Fibroblast of mammary gland (primary cell): ENCODE measurements at places on chromosomes 4 and X.

- DNase-seq = peak; percentile 18
These were observed 231.3 kb upstream of the STK26 start for GRCh38 chrX:131791608-131792355.

- peak; percentile 2 for DNase-seq
These were observed at the start of gene FGF13 for GRCh38 chrX:138711399-138712347. FGF13 (minus strand) TSS chrX:138711717; CDS start chrX:138711003, 714 bp downstream.

DNA sequence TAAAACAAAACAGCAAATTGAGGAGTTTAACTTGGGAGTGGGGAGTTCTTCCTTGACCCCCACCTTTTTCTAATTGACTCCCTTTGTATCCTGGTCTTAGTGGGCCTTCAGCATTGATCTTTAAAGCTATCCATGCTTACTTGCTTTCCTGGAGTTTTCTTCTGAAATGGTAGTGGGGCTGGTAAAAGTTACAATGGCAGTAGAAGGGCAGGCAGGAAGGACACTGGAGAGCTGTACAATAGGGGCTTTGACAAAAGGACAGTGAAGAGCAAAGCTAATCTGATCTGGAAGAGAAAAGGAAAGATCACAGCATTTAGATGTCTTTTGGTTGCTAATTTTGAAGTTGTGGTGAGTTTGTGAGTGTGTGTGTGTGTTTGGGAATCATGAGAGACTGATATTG is 111.5 kb downstream of the MID1 start:
- no peak for DNase-seq

- DNase-seq = peak; percentile 70
These were observed 7.1 kb upstream of the ELF2 start for GRCh38 chr4:139184129-139184528.

GRCh38 chrX:2875798-2876399 is 47.2 kb downstream of the GYG2 start:
- DNase-seq = peak; percentile 19

GRCh38 chr4:26083987-26084386 is 170.0 kb downstream of the SMIM20 start:
- DNase-seq = peak; percentile 91

DNA sequence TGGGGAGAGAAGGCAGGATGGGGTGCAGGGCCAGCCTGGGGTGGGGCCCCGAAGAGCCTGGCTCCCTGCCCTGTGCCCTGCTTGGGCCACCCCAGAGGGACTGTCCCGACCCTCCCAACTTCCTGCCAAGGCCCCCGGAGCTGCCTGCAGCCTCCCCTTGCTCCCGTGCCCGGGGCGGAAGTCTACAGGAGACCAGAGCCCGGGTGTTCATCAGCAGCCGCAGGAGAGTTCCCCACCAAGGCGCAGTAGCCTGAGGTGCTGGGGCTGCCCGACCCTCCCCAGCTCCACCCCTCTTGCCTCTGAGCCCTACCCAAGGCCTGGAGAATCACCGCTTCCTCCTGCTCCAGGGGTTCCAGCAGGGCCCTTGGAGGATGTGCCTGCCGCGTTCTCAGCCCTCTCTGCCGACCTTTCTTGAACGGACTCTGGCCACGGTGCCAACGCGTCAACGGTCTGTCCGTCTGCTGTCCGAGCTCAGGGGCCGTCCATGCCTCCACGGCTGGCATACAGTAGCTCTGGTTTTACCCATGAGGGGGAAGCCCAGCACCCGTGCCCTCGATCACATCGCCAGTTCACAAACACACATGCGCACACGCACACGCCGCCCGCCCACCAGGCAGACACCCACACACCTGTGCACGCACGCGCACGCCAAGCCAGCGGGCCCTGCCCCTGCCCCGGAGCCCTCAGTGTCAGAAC is 36.0 kb upstream of the SPON2 start:
- DNase-seq = peak; percentile 46

GRCh38 chr4:88028946-88029345 is 21.5 kb downstream of the PKD2 start:
- no peak for DNase-seq

- peak; percentile 34 for DNase-seq
These were observed 4.2 kb downstream of the LETM1 start for GRCh38 chr4:1851575-1852410.

- DNase-seq = no peak
These were observed 620.6 kb downstream of the RAPGEF2 start for GRCh38 chr4:159723341-159724048.

DNA sequence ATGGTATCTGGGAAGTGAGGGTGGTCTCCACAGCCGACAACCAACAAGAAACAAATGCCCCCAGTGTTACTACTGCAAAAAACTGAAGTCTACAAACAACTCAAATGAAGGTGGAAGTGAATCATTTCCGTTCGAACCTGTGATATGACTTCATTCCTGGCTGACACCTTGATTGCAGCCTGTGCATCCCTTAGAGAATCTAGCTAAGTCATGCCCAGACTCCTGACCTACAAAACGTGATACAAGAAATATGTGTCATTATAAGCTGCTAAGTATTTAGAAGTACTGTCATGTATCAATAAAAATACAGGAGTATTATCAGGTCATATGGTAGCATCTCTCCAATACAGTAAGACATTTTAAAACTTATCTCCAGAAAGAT is 959.7 kb upstream of the LCORL start:
- no peak for DNase-seq

- no peak for DNase-seq
These were observed 346.3 kb downstream of the FBXW7 start for GRCh38 chr4:152189451-152190179.

GRCh38 chr4:128916832-128917231 is 107.3 kb downstream of the JADE1 start:
- no peak for DNase-seq

DNA sequence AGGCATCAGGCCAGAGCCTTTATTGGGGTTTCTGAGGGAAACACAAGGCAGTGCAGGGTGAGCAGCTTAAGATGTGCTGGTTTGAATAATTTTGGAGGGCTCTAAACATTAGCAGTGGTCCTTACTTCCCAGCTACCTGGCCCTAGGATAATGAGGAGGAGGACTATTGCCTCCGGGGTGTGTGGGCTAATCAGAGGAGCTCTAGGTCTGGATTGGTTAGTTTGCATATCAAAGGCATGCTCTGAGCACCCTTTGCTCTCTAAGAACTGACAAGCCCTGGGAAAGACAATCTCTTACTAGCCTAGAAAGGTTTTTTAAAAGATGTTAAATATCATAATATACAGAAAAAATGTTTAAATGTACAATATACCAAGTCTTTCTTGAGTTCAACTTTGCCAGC is 58.4 kb downstream of the RXFP1 start:
- DNase-seq = no peak

DNA sequence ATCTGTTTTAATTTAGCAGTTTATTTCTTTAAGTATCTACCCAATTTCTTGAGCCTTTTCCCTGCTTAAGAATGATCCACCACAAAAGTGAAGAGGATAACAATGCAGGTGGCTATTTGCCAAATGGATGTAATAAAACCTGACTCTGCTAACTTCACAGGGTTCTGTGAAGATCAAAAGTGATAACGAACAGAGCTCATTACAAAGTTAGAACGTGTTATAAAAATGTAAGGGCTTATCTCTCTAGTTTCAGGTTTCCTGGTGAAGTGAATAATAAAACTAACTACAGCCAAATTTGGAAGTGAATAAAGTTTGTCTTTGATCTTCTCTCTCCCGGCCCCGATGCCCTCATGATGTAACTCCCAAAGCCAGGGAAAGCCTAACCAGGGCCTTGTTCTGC is 497.9 kb downstream of the SMARCA1 start:
- DNase-seq = no peak

GRCh38 chrX:125319646-125320521 is at the start of gene TEX13C:
TEX13C (plus strand) TSS chrX:125319871; CDS start chrX:125320120, 249 bp downstream.
- DNase-seq = no peak

DNA sequence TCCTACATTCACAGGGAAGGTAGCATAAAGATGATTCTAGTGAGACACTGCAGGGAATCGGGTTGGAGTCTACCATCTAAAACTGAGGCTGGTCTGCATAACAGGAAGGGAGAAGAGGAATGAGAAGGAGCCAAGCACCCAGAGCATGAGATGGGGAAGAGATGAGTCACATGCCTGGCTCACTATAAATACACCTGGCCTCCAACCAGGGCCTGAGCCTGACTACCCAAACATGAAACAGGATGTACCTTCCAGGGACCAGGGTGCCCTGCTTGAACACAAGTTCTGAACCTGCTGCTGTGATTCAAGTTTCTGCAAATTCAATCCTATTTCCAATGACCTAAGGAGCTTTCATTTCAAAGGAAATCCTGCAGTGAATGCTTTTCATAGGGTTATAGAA is 24.9 kb downstream of the CD99L2 start:
- DNase-seq = peak; percentile 38

DNA sequence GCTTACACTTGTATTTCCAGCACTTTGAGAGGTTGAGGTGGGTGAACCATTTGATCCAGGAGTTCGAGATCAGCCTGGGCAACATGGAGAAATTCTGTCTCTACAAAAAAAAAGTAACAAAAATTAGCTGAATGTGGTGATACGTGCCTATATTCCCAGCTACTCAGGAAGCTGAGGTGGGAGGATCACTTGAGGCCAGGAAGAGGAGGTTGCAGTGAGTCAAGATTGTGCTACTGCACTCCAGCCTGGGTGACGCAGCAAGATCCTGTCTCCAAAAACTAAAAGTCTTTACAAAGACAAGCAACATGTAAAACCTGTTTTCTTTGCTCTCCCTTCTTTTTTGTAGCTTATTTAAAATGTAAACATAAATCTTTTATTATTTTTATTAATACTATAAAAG is 1156.1 kb downstream of the FAT4 start:
- peak; percentile 3 for DNase-seq
